Skin of body (tissue), 3 donors: ENCODE measurements at places on chromosomes 2 and 18. TPM values are rescaled to one million over a fixed set of nuclear protein-coding genes. Genes with fewer than 3 reads are reported as not detected.

- DNase-seq, result no peak
Measured at GRCh38 chr18:72104851-72105250, 439.3 kb downstream of the CBLN2 start.

The LRRC30 gene
- 0.69 TPM for total RNA-seq

The SCYGR4 gene
- 0.89 TPM for total RNA-seq

The OTOS gene
- total RNA-seq, result not detected

The FAP gene
- total RNA-seq, result 64.6 TPM

- DNase-seq, result no peak
Measured at GRCh38 chr2:29763371-29763770, 158.0 kb downstream of the ALK start.

- no peak for DNase-seq
Measured at GRCh38 chr2:223759569-223760430, 77.6 kb downstream of the AP1S3 start.

- DNase-seq, result no peak
Measured at GRCh38 chr2:201931951-201932350, 101.7 kb upstream of the FZD7 start.

DNA sequence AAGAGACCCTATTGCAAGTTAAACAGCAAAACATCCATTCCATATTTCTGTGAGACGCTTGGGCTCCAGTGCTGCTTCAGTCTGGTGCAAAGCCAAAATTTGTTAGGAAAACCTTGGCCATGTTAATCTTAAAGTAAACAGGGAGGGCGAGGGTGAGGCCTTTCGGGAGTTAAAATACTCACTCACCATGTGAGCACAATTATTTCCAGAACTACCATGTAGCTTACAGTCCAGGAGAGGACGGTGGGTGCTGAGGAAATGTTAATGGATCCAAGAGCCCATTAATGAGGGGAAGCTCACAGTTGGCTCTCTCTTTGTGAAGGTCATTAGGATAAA lies 286.4 kb downstream of the SLC8A1 start:
- peak; percentile 42 for DNase-seq

- DNase-seq, result no peak
Measured at GRCh38 chr2:26712486-26713465, 20.3 kb downstream of the KCNK3 start.

DNA sequence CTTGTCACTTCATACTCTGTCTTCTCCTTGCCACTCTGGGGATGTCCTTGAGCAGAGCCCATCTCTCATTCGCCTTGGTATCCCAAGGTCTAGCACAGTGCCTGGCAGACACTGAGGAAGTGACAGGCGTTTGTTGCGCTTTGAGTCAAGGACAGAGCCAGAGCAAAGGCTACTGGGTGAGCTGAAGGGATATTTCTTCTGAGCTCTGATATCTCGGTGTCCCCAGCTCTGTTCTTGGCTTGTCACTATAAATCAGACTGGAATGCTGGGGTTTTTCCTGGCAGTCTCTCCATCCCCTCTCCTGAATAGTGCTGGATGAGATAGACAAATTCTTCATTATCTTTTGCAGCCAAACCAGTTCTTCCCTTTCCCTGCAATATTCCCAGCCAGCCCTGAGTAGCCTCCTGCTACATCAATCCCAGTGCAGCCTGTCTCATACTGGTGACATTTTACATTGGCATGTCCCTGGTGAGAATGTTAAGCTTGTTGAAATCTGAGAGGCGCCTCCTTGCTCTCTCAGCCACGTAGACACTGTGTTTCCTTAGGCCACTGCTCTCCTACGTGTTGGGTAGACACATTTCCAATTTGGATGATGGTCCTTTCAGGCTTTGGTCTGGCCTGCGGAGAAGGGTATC lies 61.7 kb downstream of the CTIF start:
- no peak for DNase-seq

The CFAP210 gene
- 0.30 TPM for total RNA-seq

DNA sequence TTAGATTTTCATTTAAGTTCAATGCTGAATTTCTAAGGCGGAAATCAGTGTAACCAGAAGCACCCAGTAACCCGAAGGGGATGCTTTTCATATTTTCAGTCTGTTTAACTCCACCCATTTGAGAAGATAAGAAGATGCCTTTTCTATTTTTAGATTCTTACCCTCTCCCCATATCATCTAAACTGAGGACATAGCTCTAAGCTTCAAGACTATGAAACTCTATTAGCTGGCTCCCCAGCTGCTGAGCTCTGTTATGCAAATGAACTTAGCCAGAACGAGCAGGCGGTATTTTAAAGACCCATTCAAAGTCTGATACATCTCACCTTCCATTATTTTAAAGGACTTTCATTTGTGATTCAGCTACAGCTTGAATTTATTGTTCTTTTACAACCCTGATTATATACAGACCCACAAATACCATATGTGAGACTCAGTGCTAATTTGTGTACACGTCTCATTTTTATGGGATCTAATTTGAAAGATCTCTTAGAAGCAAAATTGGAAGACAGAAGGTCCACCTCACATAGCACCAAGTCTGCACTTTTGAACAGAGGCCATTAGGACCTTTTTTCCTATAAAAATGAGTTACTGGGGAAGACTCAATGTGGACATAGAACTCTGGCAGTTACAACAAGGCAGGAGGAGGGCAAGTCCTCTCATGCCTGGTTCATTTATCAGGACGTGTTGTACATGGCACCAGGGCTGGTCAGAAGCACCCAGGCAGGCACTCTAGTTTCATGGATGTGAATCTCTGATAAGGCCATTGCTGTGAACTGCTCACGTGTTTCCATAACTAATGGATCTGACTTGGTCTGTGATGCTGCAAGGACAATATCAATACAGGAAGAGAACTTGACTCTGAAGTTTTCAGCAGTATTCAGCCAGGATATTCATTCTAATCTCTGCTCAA lies 16.3 kb downstream of the CDC42EP3 start:
- no peak for DNase-seq

The PRLH gene
- not detected for total RNA-seq

GRCh38 chr2:192216336-192216735 lies 21.6 kb upstream of the TMEFF2 start:
- DNase-seq, result no peak

DNA sequence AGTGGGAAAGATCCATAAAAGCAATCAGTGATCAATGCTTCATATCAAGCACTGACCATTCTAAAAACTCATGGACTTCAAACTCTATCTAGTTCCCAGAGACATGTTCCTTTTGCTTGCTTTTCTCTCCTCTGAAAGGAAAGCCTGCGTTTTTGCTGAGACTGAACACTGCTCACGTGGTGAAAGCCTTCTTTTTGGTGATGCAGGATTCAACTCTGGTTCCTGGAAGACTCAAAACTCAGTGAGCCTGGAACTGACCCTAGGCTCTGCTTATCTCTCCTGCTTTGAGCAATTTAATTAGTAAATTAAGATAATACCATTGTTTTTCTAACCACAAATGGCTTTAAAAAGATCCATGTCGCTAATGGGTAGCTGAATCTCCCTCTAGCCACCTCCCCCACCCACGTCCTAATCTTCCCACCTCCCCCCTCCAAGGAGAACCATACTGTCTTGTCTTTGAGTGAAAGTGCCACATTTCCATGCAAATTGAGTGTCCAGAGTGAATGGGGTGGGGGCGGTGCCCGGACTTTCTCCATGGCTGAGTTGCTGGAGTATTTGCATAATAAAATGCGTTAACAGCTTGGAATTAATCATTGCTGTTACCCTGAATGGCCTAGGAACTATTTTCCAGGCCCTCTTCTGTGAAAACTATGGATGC lies 130.5 kb downstream of the BCL11A start:
- DNase-seq, result no peak

GRCh38 chr18:8960740-8961657 lies 141.5 kb upstream of the NDUFV2 start:
- DNase-seq, result no peak

DNA sequence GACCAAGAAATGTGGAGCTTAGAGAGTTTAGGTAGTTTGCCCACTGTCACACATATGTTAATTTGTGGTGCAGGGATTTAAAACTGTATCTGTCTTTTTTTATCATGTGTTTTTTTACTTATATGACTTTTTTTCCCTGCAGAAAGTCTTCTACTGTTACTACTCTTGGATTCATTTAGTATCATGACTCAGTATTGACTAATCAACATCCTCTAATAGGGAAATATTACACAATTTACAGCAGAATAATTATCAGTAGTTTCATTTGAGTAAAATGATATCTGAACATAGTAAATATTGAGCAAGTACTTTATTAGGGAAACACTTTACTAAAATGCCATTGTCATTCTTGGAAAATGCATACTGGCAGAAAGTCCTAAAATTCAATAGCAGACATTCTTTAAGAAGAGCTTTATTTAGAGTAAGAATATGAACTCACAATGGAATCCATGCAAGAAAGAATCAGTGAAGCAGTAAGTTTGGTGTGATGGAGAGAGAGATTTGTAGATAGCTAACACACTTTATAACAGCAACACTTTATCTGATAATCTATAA lies 425.9 kb upstream of the SLC8A1 start:
- DNase-seq, result no peak

The RSAD2 gene
- total RNA-seq, result 5.1 TPM

DNA sequence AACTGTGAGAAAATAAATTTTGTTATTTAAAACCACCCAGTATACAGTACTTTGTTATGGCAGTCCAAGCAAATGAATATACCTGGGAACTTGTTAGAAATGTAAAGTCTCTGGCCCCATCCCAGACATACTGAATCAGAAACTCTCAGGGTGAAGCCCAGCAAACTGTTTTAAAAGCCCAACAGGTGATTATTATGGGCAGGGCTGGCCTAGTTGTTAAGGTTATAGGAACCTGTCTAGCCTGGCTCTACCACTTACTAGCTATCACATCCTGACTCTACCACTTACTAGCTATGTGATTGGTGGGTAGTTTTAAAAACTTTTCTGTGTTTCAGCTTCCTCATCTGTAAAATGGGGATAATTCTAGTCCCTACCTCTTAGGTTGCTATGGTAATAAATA lies 8.0 kb upstream of the DARS1 start:
- DNase-seq, result no peak

The ANAPC1 gene
- total RNA-seq, result 51.1 TPM

- DNase-seq, result no peak
Measured at GRCh38 chr2:42792087-42792582, 248 bp downstream of the HAAO start.

GRCh38 chr2:130300258-130300969 lies 42.3 kb upstream of the IMP4 start:
- DNase-seq, result no peak

DNA sequence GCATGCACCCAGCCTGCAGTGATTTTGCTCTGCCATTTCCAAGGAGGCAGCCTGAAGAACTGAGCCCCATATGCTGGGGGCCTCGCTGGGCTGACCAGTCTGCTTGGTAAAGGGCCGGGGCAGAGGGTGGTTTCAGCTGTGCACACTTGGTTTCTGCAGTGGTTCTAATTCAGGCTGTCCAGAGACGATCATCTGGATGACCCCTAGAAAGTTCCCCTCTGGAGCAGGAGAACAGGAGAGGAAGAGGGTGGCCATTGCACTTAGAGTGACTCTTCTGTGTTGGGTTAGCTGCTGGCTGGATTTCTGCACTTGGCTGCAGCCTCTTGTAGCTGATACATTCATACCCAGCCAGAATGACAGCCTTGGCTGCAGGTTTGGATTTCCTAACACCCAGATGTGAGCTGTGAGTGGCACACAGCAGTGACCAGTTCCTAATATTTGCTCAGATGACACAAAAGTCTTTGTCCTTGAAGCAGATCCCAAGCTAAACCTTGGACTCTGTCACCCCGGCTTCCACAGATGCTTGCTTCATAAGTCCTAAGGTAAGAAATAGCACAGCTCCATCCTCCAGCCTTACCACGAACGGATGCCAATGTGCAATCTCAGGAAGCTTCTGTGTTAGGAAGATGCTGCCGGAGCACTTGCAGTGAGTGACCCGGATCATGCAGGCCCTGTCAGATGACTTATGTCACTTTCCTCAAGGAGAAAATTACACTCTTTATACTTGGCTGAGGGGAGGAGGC lies 105.6 kb downstream of the HNRNPLL start:
- no peak for DNase-seq

DNA sequence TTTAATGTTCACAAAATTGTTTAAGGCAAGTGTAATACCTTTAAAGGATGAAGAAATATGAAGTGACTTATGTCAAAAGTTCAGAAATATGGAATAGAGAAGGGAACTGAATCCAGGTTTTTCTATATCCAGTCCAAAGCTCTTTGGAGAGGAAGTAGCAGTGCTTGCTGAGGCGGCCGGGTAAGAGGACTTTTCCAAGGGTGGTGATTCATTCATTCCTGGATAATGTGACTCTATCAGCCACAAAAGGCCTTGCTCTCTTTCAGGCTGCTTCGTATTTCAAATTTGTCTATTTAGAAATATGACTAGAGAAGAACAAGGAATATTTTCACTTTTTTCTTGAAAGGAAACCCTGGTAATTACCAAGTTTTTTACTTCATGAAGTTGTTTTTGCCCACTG lies 830.1 kb upstream of the ZEB2 start:
- DNase-seq, result no peak

GRCh38 chr2:19312949-19313348 lies 45.5 kb downstream of the OSR1 start:
- DNase-seq, result no peak

DNA sequence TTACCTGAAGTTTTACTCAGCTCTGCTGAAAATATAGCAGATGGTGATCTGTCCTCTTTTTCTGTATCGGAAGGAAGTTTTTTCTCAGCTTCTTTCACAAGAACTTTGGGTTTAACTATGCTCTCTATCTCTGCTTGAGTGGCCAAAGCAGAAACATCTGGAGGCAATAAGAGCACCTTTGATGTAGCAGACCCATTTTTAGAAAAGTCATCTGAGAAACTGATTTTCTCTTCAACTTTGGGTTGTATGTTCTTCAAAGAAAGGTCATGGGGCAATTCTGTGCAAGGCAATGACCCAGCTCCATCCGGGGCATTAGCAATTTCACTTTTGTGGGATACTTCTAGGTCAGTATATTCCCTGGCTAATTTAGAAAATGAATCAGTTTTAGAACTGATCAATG lies 25.2 kb downstream of the RTN4 start:
- DNase-seq, result no peak
